Hippocampal formation (tissue), 2 donors: ENCODE measurements at places on chromosomes 2 and 18.

GRCh38 chr2:32425719-32426141 lies 68.9 kb downstream of the BIRC6 start:
- DNase-seq: no peak

GRCh38 chr2:127594116-127594591 lies 51.8 kb upstream of the GPR17 start:
- no peak for DNase-seq

- no peak for DNase-seq
Measured at GRCh38 chr18:57352271-57352701, at the start of gene ST8SIA3. Gene ST8SIA3, plus strand, starts transcription at chr18:57352557. Its CDS starts 290 bp downstream, at chr18:57352847.

GRCh38 chr2:119248751-119249150 lies 25.1 kb downstream of the STEAP3 start:
- no peak for DNase-seq

DNA sequence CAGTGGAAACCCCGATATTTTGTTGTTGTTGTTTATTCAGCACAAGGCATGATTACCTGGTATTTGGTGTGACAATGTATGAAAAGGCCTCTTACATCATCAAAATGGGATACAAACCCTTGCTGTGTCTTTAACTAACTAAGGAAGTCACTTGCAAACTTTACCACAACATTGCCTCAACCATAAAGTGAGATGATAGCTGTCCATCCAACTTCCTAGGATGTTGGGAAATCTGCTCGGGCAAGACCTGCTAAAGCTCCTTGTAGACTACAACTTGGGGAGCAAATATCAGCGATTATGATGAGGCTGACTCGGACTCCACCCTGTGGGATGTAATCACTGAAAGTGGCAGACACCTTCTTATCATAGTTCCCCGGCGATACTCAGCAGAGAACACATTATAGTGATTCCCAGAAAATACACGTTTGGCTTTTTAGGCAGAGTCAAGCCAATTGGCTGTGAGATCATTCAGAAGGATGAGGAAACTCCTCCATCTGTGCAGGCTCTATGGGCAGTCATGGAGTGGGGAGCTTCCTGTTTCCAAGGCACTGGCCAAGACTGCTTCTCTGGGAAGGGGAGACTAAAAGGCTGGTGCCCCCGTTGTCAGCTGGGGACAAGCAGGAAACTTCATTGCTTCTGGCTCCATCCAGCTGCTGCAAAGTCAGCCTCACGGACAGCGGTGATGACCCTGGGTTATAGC lies 289.0 kb downstream of the RNF144A start:
- no peak for DNase-seq

DNA sequence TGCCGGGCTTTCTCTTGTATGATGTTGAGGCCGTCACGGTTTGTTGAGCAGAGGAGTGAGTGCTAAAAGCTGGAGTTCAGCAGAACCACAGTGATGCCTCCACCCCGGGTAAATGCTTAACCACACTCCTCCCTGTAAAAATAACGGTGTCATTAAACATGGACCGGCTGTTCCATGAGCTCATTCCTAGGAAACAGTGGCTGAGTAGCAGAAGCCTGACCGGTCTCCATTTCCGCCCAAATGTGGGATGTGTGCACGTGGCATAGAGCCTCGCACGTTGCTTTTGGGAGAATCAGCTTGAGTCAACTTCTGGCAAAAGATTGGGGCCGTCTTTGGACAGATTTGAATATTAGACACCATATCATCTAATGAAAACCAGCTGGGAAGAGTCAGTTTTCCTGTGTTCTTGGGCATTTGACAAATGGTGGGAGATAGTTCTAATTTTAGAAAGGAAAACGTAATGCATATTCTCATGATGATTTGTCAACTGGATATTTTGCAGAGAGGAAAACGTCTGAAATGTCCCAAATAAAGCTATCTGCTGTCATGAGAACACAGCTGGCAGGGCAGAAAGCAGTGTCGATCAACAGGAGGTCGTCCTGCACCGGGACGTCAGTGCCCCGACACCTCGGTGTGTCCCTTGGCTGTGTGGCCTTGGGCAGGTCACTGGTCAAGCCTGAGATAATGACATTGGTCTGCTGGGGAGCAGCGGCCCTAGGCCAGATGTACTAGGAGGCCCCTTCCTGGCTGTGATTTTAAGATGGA lies 42.4 kb downstream of the LRRFIP1 start:
- DNase-seq: no peak

GRCh38 chr2:234970099-234970440 lies 18.3 kb downstream of the SH3BP4 start:
- no peak for DNase-seq

GRCh38 chr2:173968551-173968950 lies 3.4 kb upstream of the SP3 start:
- no peak for DNase-seq

DNA sequence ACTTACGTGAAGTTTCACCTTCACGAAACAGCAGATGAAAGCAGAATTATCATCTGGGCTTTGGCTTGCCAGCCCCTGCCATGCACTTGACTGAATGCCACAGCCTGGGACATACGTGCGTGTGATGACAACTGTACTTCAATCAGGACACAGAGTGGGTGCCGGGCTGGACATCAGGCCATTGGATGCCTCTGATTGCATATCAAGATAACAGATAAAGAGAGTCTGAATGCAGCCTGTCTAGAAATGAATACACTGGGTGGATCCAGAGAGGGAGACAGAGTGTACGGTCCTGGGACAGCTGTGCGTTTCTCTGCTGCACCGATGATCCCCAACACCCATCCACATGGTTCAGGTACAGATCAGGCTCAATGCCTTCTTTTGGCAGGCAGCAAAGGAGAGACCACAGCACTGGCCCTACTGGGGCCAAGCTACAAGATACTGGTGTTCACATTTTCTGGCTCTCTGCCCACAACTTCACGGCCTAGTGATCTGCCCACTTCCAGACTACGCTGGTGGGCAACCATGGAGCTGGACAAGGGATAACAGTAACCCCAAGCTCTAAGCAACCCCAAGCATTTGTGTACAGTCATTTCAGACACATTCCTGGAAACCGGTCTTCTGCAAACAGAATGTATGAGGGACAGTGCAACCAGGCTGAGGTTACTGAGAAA lies 35.6 kb downstream of the FBLN7 start:
- DNase-seq: no peak

- DNase-seq: no peak
Measured at GRCh38 chr18:26215247-26215970, 10.8 kb upstream of the TAF4B start.

DNA sequence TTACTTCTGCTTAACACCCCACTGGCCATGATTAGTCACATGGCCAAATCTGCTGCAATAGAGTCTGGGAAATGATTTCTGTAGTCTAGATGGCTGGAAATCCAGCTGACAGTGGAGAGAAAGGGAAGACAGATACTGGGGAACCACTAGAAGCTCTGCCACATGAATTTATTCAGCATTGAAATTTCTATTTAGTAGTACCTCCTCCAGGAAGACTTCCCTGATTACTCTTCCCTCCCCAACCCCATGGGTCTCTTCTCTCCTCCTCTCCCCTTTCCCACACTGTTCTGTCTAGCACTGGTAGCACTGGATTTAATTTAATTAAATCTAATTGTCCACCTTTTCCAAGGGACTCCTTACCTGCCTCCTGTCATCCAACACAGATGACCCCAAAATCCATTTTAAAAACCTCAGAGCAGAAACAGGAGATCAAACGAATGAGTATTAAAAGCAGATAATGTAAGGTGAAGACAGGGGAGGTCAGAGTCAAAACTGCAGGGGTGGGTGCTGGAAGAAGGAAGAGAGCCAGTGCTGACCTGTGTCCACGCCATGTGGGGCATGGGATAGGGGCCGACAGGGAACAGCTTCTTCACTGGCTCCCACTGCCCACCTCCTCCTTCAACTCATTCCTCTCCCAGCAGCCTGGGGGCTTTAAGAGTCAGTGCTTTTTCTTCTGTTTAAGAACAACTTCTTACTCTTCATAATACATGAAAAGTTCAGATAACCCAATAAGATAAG lies 169.2 kb upstream of the HS6ST1 start:
- DNase-seq: no peak

DNA sequence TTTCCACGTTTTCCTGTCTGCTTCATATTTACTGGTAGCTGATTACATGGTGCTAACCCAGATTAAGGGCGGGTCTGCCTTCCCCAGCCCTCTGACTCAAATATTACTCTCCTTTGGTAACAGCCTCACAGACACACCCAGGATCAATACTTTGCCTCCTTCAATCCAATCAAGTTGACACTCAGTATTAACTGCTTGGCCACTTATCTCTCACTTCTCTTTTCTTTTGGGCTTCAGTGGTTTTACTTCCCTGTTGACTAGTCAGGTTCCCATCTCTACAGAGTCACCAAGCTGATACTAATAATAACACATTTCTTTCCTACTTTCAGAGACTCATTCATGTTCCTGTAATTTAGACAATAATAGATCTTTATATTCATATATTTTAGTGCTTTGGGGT lies 302.2 kb upstream of the MAP2 start:
- DNase-seq: no peak

DNA sequence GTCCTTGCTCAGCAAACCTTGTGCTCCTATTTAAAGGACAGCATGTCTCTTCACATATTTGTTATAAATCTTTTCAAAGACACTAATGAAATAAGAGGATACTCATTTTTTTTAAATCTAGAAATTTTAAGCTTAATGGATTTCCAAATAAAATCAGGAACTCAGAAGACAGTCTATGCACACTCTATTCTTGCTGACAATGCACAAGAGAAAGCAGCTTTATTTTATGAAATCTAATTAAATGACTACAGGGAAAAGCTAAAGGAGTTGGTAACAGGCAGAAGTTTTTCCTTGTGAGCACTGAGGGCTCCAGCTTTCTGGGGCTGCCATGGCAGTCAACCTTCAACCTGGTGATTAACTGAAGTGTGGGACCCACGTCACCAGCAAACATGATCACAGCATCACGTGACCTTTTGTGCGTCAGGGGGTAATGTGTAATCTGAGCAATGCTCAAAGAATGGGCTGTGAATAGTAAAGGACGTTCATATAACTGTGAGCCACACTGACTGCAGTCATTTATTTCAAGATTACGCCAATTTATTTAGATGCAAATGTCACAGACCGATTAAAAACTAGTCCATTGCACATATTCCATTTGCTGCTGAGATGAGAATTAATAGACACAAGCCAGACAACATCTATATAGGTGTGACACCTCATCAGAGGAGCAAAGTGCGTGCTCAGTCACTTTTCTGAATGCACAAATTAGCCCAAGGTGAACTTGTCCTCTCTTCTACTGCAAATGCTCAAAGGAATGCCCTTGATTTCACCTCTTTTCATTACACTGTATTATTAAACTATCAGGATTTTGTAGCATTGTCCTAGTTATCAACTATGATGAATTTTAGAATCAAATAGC lies 11.6 kb upstream of the DNER start:
- DNase-seq: no peak

DNA sequence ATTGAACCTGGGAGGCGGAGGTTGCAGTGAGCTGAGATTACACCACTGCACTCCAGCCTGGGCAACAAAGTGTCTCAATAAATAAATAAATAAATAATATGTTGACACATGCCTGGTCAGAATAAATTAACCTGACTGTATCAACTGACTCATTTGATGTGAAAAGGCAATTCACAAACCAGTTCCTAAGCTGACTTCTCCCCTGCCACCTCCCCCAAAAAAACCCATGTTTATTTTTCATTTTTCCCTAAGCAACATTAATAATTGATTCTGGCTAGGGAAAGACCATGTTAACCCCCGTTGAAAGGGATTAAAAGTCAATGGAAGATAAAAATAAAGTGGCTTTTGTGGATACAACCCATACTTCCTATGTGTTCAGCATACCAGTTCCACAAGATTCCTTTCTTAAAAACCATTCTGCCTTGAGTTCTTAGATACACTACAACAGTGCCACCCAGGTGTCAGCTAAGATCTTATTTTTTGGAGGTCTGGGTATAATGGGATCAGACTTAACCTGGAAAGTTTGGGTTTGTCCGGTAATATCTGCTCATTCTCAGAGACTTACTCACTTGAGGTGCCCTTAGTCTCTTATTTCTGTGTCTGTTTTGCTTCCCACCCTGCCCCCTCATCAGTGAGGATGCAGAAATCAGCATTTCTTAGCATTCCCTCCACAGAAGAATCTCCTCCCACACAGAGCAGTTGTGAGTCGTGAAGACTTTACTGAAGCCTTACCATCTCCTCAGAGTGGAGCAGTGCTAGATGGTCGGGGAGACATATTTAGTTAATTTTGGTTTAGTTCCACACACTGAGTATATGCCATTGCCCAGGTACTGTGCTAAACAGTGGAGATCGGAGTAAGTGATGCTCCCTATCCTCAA lies 10.1 kb upstream of the MCFD2 start:
- no peak for DNase-seq

DNA sequence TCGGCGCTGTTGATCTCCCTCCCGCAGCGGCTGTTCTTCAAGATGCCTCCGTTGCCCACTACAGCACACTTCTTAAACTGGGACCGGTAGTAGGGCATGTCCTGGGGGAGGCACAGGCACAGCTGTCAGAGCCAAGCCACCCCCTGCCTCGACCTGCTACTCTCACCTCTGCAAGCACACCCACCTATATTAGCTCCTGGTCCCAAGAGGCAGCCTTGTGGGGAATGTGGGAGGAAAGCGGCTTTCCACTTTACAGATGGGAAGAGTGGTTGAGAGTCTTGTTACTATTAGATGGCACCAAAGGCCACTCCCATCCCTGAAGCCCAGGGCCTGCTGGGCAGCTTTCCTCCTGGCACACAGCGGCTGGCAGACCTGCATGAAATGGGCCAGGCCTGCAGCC lies 29.2 kb upstream of the LOXHD1 start:
- no peak for DNase-seq

- DNase-seq: no peak
Measured at GRCh38 chr2:72214429-72215143, 66.9 kb upstream of the CYP26B1 start.

GRCh38 chr2:24315669-24316068 lies 44.7 kb downstream of the ITSN2 start:
- no peak for DNase-seq

GRCh38 chr18:29711932-29712331 lies 1330.6 kb downstream of the DSC3 start:
- no peak for DNase-seq

GRCh38 chr18:61892683-61893308 lies at the start of gene RNF152:
Gene RNF152, minus strand, starts transcription at chr18:61893007. Its CDS starts 76,544 bp downstream, at chr18:61816463.
- no peak for DNase-seq

GRCh38 chr2:6674381-6674780 lies 191.3 kb downstream of the CMPK2 start:
- DNase-seq: no peak

DNA sequence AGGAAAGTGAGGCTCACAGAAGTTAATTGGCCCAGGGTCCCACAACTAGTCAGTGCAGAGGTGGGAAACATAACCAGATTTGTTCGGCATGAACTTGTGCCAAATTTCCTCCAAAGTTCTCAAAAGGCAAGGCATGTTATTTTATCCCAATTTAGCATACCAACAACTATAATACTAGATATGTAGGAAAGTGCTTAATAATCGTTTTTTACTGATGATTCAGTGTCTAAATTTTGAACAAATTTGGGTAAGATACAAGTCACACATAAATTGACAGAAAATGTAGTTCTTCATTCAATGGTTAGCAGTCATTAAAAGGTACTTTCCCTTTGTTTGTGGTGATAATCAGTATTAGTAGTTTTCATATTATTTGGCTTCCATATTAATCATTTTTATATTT lies 38.5 kb upstream of the CYBRD1 start:
- DNase-seq: no peak

- DNase-seq: no peak
Measured at GRCh38 chr18:77082316-77082955, 50.1 kb downstream of the MBP start.
